ENCODE measurements at places on chromosomes 7 and 10.

DNA sequence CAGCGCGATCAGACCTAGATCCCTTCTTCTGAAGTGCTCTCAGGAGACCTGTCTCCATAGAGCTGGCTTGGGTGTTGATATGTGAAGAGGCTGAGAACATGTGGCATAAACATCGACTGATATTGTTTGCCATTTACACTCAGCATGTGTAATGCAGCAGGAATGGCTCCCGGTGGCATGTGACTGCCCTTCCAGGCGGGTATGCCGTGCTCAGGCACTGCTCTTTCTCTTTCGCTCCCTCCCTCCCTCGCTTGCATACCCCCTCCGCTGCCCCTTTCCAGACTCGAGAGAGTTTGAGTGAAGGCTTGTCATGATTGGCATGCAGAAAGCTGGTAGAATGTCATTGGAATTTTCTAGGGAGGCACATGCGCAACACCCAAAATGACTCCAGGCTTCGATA is 107.3 kb upstream of the PDCD4 start:
- DNase-seq, result no peak

- DNase-seq, result no peak
Measured at GRCh38 chr10:122487174-122487765, 25.9 kb downstream of the HTRA1 start.

DNA sequence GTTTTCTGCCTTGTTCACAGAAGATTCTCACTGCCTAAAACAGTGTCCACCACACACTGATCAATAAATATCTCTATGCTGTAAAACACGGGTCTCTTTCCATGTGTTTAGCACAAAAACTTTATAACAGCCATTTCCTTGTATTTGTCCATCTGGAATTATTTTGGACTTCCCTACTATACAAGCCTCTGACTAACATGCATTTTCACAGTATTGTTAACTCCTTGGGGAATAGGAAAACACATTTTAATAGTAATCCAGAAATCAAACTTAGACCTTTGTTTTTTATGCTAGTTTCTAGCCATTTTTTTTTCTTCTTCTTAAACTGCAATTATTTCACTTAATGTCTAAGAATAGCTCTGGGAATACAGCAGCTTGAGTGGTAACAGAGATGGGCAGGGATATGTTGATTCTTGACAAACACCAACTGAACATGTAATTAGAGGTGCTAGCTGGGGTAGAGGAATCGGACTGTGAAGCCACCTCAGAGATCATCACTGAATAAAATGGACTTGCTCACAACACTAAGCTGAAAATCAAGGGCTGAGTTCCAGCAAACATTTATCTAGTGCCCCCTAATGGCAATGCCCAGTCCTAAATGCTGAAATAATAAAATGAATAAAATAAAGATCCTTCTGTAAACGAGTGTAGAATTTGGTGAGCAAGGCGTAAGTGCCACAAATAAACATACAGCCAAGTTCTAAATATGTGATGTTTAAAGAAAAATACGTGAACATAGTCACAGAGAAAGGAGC is 593.1 kb downstream of the SORCS1 start:
- no peak for DNase-seq

- DNase-seq, result no peak
Measured at GRCh38 chr10:17067376-17068264, 62.0 kb downstream of the CUBN start.

- DNase-seq, result no peak
Measured at GRCh38 chr7:31950091-31950755, 120.0 kb downstream of the PDE1C start.

DNA sequence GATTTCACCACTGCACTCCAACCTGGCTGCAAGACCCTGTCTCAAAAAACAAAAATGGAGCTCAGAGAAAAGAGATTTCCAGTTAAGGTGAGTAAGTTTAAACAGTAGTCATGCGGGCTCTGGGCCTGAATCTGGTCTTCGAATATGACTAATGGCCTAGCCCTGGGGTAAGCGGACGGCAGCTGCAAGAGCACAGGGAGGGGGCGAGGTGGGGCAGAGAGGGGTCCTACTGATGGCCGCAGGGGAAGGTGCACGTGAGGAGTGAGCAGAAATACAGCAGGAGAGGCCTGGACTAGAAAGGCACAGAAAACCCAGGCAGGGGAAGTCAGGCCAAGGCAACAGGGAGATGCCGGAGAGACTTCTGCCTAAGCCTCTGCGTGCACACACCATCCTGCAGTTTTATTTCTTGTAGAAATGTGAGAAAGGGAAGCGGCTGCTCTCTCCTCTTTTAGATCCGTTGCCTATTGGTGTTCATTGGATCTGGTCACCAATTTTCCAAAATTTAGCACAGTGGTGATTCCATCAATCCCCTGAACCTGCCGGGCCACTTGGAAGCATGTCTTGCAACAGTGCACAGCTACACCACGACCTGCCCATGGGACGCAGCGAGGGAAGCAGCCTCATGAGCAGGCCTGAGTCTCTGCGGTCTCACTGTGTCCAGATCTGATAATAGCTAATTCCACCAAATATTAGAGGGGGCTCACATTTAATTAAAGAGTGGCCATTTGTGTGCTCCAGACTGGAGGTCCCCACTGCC is 139.0 kb downstream of the PAXIP1 start:
- DNase-seq, result no peak

- no peak for DNase-seq
Measured at GRCh38 chr10:31004611-31005193, 27.0 kb downstream of the ZNF438 start.

- DNase-seq, result no peak
Measured at GRCh38 chr7:29381206-29382094, 182.2 kb upstream of the PRR15 start.

GRCh38 chr10:69663369-69663947 is 33.4 kb downstream of the FAM241B start:
- DNase-seq, result no peak

GRCh38 chr7:131249003-131249402 is 78.7 kb upstream of the MKLN1 start:
- no peak for DNase-seq

DNA sequence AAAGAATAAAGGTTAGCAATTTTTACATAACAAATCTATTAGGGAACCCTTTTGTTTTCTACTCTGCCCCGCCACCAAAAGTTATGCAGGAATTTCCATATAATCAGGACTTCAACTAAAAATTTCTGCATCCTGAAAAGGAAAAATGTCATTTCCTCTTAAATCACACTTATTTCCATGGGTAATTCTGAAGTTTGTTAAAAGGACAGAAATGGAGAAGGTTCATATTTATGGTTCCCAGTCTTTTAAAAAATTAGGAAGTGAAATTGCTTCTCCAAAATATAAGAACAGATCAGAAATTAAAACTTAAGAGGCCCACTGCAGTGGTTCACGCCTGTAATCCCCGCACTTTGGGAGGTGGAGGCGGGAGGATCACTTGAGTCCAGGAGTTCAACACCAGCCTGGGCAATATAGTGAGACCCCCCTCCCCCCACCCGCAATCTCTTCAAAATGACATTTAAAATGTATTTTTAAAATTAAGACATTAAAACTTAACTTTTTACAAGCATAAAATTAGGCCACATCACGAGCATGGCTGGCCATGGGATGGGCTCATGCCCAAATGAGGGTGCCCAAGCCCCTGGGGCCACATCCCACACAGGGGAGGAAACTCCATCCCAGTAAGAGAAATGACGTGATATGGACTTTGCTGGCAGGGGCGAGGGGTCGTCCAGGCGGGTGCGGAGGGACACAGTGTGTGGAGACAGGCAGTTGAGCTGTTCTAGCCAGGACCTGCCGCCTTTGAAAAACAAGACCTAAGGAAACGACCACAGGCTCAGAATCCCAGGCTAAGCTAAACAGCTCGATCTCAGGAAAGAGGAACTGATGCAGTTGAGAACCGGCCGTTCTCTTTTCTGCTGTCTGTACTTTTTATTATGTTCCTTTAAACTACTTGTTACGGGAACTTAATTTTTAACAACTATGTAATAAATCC is 51.3 kb upstream of the NFE2L3 start:
- no peak for DNase-seq

- DNase-seq, result no peak
Measured at GRCh38 chr10:29217292-29217738, 71.6 kb upstream of the LYZL1 start.

- no peak for DNase-seq
Measured at GRCh38 chr7:38825721-38826440, 83.1 kb downstream of the VPS41 start.

- no peak for DNase-seq
Measured at GRCh38 chr10:124057601-124058000, 35.8 kb downstream of the CHST15 start.

DNA sequence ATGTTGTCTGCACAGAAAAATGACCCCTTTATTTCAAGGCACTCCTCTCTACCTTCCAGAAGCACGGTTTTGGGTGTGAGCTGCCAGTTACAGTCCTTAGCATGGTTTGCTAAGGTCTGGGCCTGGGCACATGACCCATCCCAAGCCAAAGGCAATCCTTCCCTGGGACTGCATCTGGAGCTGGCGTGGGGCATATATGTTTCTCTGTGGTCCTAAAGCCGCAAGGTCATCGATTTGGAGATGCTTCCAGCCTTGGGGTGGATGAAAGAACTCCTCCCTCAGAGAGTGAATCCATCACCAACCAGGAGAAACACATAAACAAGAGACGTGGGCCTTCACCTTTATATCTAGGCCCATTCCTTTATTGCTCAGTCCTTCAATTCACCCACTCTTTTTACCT is 50.1 kb upstream of the IGFBP3 start:
- no peak for DNase-seq

DNA sequence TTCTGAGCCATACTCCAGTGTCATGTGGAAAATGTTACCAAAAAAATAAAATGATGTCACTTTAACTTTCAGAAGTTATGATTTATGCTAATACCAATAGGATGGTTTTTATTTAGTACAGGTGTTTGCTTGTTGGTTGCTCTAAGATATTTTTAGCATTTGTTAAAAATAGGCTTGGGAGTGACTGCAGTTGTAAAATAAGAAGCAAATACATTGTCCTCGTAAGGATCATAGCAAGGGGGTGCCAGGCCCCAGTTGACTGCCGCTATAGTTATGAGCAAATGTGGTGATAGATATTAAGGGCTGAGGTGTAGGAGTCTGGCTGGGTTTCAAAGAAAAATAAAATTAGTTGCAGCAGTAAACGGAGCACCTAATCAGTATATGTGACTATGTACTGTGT is 354.4 kb upstream of the BMPER start:
- no peak for DNase-seq

- DNase-seq, result no peak
Measured at GRCh38 chr7:118080947-118081346, 103.0 kb upstream of the LSM8 start.

GRCh38 chr7:39464350-39465054 is 101.7 kb upstream of the YAE1 start:
- DNase-seq, result no peak

Data from stimulated activated CD8-positive, alpha-beta memory T cell treated with anti-CD3 and anti-CD28 coated beads, Interleukin-2, amount 100 ng/mL, for 1 hour (primary cell).